NCI-H526 treated with DMSO at 0.1 percent for 48 hours (cell line): ENCODE measurements at places on chromosomes 12 and 14.

- DNase-seq: no peak
Measured at GRCh38 chr14:95498622-95499353, 17.7 kb downstream of the SYNE3 start.

- no peak for DNase-seq
Measured at GRCh38 chr12:132143336-132144071, 615 bp downstream of the DDX51 start.

DNA sequence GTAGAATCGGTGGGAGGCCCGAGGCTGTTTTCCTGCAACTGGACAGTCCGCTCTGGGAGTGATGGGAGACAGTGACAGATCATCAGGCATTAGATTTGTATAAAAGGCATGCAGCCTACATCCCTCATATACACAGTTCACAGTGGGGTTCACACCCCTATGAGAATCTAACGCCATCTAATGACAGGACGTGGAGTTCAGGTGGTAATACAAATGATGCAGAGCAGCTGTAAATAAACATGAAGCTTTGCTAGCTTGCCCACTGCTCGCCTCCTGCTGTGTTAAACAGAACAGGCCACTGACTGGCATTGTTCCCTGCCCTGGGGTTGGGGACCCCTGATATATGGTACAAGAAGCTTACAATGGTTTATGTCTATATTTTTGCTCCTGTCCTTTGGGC, 179.0 kb downstream of the LRFN5 start:
- no peak for DNase-seq

- DNase-seq: no peak
Measured at GRCh38 chr14:69661194-69661537, 49.8 kb downstream of the SUSD6 start.

- peak; percentile 1 for DNase-seq
Measured at GRCh38 chr14:22084393-22085281, 411.0 kb upstream of the OR4E1 start.
